Thoracic aorta (tissue), 2 donors: ENCODE measurements at places on chromosomes 2 and 18. TPM values are rescaled to one million over a fixed set of nuclear protein-coding genes. Genes with fewer than 3 reads are reported as not detected.

The LYPD6B gene
- total RNA-seq = not detected

DNA sequence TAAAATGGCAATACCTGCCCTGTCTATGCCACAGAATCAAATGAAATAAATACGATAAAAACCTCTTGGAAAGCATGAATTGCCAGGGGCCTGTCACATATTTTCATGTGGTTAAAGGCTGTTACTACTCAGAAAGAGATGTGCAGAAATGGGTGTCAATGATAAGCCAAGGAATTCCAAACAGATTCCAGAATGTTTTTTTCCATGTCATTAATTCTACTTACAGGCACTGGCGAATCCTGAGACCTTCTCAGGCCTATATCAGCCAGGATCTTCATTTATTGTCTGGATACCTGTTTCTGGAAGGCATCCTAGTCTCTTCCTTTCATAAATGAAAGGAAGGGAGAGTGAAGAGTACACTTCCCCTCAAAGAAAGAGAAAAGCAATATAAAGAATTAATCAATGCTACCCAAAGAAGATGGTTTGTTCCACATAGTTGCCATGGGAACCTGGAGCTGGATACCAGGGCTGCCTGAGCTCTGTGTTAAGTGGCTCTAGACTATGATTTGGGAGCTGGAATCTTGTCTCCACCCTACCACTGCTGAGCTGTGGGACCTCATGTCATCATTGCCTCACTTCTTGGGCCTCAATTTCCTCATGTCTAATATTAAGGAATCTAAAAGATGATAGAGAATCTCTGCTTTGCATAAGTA lies 335.1 kb upstream of the SKOR2 start:
- DNase-seq = no peak

- no peak for DNase-seq
Observed at GRCh38 chr2:70767699-70768589, at the start of gene ADD2. TSS of gene ADD2 (minus strand) at chr2:70768200. CDS start at chr2:70706408, 61,792 bp downstream.

The NEURL3 gene
- not detected for total RNA-seq

DNA sequence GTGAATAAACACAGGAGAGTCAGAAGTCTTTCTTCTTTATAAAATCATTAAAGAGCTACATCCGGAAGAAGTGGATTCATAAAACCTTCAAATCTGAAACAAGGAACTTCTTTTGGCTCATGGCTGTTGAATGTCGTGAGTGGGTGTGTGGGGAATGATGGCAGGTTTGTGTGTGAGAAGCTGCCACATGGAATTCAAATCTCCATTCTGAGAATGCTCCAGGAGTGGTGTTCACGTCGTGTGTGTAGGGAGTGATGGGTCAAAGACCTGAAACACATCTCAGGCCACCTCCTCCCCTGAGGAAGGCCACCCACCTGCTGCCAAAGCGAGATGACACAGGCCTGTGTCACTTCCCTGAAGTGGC lies 28.9 kb downstream of the FAM228A start:
- no peak for DNase-seq

The IL1F10 gene
- not detected for total RNA-seq

GRCh38 chr2:128474036-128474955 lies 155.6 kb upstream of the HS6ST1 start:
- no peak for DNase-seq

The VIT gene
- total RNA-seq = 23.9 TPM

DNA sequence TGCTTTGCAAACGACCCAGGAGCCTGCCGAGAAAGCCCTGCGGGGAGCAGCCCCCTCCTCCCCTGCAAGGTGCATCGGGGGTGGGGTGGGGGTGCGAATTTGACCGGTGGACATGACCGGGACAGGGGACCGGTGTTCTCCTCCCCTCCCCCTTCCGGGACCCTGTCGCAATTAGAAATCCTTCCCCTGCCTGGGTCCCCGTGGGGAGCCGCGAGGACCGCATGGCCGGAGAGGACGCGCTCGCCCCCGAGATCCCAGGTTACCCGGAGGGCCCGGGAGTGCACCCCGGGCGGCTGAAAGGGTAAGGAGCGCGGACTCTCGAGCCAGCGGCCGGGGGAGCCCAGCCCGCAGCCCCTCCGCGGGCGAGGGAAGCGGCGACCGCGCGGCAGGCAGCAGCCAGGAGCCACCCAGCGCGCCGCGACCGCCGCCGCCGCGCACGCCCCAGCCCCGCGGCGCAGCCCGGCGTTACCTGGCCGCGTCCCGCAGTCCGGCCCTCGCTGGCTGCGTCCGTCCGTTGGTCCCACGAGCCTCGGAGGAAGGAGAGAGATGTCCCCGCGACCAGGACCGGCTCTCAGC lies 482 bp downstream of the DLGAP1 start:
- no peak for DNase-seq

The MOGAT1 gene
- total RNA-seq = not detected

The ACTG2 gene
- total RNA-seq = 325 TPM

DNA sequence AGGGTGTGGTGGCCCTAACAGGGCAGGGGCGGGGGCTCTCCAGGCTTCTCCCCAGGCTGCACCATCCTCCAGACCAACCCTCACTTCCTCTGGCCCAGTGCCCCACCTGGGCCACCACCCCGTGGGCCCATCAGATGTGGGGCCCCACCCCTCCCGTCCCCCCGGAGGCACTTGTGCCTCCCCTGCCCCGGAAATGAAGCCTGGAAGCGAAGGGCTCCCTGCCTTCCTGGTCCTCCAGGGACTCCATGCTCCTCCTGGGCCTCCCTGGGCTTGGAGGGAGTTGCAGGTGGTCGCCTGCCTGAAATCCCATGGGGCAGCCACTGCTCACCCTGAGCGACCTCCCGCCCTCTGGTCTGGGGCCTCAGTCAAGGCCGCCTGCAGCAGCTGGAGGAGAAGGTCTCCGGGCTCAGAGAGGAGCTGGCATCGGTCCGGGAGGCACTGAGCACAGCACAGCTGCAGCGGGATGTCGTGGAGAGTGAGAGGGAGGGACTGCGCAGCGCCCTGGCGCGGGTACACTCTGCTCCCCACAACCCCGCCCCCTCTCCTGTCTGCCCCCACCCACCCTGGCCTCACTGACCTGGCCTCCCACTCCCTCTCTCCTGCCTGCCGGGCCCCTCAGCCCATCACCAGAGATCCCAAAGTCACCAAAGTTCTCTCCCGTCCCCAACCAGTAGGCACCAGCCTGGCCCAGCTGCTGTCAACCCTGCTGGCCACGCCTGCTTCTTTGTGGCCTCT lies 28.0 kb downstream of the CROCC2 start:
- no peak for DNase-seq
